ENCODE measurements at places on chromosomes 2 and 18.

DNA sequence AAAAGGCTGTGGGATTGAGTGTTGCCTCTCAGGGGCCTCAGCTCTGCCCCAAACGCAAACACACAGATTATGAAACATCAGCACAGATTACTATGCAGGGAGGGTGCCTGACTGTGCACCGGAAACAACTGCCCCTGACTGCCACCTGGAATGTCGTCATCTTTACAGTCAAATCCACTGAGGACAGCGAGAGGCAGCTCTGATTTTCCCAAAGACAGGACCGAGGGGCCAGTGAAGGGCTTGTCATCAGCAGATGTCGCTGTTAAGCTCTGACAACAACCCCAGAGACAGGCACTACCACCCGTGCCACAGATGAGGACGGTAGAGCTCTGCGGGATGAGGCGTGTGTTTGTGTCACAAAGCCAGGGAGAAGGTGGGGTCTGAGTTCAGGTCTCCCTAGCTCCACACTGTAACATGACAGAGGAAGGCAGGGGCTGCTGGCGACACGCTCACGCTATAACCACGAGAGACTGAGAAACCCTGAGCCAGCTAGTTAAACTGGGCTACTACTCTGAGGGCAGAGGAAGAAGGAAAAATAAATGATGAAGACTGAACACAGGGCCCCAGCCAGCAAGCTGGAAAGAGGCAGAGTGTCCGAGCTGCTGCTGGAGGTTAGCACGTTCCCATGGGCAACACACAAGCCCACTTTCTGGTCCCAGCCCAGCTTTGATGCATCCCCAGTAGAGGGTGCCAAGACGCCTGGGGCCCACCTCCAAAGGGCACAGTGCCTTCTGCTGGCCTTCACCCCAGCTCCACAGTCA lies 47.0 kb downstream of the PARD6G start:
- DNase-seq: no peak

GRCh38 chr2:71680925-71681324 lies 227.6 kb downstream of the DYSF start:
- no peak for DNase-seq

- no peak for DNase-seq
These were observed 15.5 kb downstream of the SLC25A12 start for GRCh38 chr2:171878481-171878993.

- DNase-seq: no peak
These were observed 89.8 kb upstream of the ITGB6 start for GRCh38 chr2:160289831-160290230.

DNA sequence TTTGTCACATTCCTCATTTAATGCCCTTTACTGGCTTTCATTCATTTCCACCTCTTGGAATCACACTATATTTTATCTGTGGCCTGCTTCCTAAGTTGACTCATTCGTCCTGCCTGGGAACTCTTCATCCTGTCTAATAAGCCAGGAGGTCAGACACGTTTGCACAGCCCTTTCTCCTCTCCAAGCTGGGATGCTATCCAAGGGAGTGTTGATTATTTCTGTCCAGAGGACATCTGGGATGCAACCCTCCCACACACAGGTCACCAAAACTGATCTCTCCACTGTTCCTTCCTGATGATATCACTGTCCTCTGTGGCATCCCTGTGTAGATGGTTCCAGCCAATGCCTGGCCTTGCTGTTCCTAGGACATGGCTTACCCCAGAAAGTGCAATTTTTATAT lies 79.8 kb upstream of the NOSTRIN start:
- no peak for DNase-seq

- DNase-seq: no peak
These were observed 172.2 kb upstream of the ID2 start for GRCh38 chr2:8509621-8510020.

GRCh38 chr2:129673847-129674711 lies 305.4 kb upstream of the RAB6C start:
- DNase-seq: no peak

- DNase-seq: no peak
These were observed 588 bp upstream of the FOXI3 start for GRCh38 chr2:88452980-88453582.

GRCh38 chr2:174510583-174511189 lies 23.9 kb upstream of the GPR155 start:
- no peak for DNase-seq

DNA sequence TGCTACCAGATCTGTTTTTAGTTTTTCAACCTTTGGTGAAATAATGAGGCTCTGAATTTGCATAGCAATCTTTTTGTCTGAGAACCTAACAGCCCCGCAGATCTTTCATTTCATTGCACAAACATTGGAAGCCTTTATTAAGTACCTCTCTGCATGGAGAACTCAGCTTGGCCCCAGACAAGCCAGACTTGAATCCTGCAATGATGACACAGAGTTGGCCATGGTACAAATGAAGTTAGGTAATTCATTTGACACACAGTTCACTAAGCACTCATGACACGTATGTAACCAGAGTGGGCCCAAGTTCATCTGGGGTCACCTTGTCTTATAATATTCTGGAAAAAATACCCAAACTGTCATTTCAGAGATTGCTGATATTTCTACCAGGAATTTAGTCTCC lies 439.1 kb upstream of the ID2 start:
- peak; percentile 14 for DNase-seq

GRCh38 chr18:56306797-56307196 lies 331.6 kb downstream of the TXNL1 start:
- DNase-seq: no peak

DNA sequence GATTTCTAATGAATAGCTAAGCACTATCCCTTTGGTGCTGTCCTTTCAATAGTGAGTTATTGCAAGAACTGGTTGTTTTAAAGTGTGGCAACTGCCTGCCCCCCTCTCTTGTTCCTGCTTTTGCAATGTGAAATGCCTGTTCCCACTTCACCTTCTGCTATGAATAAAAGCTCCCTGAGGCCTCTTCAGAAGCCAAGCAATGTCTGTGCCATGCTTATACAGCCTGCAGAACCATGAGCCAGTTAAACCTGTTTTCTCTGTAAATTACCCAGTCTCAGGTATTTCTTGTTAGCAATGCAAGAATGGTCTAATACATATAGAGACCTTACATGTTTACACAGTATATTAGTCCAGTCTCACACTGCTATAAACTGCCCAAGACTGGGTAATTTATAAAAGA lies 15.0 kb upstream of the METTL21A start:
- no peak for DNase-seq

GRCh38 chr2:290090-290722 lies 2.3 kb upstream of the ALKAL2 start:
- no peak for DNase-seq

- no peak for DNase-seq
These were observed 118.2 kb downstream of the SPTBN1 start for GRCh38 chr2:54574107-54574859.

DNA sequence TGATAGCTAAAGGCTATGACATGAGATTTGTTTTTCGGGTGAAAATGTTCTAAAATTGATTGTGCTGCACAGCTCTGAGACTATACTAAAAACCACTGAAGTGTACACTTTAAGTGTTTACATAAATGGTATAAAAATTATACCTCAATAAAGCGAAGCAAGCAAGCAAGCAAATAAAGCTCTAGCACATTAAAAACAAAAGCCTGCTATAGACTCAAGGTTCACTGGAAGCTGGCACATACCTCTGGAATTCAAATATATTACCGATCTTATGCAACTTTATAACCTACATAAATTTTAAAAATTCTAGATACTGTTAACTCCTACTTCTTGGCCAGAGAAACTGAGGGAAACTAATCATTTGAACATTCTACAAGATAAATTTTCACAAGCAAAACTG lies 20.1 kb downstream of the PELI1 start:
- DNase-seq: no peak

- DNase-seq: no peak
These were observed 331.6 kb downstream of the DYSF start for GRCh38 chr2:71784734-71785511.

DNA sequence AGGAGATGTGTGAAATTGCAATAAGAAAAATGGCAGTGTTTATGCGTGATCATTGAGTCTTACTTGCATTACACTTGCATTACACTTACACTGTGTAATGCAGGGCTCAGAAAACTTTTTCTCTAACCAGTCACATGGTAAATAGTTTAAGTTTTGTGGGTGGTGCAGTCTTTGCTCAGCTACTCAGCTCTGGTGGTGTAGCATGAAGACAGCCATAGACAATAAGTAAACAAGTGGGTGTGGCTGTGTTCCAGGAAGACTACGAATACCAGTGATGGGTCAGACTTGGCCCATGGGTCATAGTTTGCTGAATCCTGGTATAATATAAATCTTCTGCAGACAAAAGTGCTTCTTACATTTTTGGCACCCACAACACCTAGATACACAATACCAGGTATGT lies 115.6 kb upstream of the CYP1B1 start:
- DNase-seq: no peak

DNA sequence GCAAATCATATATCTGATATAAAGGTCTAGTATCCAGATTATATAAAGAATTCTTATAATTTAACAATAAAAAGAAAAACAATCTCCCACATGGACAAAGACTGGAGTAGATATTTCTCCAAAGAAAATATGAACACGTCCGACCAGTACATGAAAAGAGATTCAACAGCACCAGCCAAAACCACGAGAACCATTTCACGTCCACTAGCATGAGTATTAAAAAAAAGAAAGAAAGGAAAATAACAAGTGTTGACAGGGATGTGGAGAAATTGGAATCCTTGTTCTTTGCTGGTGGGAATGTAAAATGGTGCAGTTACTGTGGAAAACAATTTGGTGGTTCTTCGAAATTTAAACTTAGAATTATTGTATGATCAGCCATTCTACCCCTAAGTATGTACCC lies 432.7 kb upstream of the TRIB2 start:
- DNase-seq: no peak

- no peak for DNase-seq
These were observed 35.0 kb upstream of the LRP1B start for GRCh38 chr2:142165790-142166189.

GRCh38 chr2:113054066-113054465 lies 1.4 kb upstream of the IL36B start:
- DNase-seq: no peak

GRCh38 chr2:212421556-212422334 lies 116.9 kb downstream of the ERBB4 start:
- no peak for DNase-seq

GRCh38 chr2:24359129-24360049 lies 947 bp downstream of the ITSN2 start:
- DNase-seq: no peak

DNA sequence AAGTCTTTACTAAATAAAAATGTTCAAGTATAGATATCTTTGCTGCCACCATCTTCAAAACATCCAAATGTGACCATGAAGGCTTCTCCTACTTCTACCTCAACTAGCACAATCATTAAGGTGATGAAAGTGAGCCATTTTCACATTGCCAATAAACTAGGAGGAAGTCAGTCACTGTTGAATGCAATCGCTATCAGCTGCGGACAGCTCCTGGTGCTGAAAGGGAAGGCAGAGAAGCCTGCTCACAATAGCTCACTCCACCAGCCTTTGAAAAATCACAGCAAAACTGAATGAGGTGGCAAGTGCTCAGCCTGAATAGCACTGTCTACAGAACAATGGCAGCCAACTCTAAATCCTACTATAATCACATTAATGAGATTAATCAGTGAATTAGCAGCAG lies 2.2 kb downstream of the MYT1L start:
- peak; percentile 14 for DNase-seq

GRCh38 chr18:70288171-70288850 lies 534 bp upstream of the SOCS6 start:
- no peak for DNase-seq

GRCh38 chr18:1361936-1362335 lies 457.3 kb downstream of the ADCYAP1 start:
- no peak for DNase-seq

DNA sequence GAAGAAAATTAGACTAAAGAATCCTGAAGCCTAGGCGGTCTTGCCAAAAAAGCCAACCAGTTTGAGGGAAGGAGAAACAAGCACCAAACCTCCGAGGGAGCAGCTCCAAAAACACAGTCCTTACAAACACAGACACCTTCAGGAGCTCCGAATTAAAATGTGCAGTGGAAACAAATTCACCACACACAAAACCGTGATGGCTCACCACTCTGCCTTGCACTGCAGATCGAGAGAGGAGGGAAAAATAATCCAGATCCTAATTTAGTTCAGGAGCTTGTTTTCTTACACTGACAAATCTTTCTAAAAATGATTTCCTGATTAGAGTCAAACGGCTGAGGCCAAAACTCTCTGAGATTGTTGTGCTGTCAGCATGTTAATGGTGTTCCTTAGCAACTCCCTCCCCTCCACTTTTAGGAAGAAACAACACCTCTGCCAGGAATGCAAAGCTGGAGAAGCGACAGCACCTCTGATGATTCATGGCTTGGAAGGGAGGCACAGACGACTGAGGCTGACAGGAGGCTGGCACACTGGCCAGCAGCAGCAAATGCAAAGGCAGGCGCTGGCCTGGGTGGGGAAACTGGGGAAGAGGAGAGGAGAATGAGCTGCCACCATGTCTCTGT lies 249.4 kb upstream of the KLHL29 start:
- DNase-seq: no peak

DNA sequence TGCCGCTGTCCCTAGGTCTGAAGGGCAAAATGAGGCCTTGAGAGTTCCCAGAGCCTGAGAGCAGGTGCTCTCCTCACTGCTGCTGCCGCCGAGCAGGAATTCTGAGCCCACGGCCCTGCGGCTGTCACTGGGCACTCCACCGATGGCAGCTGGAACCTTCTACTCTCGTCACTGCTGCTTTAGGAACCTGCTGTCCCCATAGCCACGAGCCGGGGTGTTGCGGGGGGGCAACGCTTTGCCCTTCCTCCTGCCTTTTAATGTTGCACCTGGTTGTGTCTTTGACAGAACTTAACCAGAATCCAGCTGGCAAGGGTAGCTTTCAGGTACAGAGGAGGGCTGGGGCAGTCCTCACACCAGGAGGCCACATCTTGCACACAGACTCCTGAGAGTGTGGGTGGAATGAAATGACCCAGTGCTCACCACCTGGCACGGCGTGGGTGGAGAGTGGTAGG lies 32.3 kb downstream of the NCK2 start:
- no peak for DNase-seq

GRCh38 chr18:66558773-66559172 lies 45.1 kb downstream of the CDH19 start:
- DNase-seq: no peak

Measured in NCI-H1048 (cell line).